ENCODE measurements at places on chromosomes 2 and 18.

DNA sequence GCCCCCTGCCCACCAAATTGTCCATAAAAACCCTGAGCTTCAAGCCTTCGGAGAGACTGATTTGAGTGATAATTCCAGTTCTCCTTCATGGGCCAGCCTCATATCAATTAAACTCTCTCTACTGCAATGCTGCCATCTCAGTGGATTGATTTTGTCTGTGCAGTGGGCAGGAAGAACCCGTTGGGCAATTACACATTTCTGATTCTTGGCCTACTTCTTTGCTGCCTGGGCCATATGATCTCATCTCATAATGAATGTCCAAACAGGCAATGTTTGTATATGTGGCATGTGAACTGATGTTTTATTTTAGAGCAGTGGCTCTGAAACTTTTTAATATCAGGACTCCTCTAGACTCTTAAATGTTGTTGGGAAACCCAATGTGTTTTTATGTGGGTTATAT, 101.2 kb upstream of the SLC38A11 start:
- no peak for DNase-seq

GRCh38 chr2:122643725-122644329, 888.4 kb downstream of the TSN start:
- DNase-seq: no peak

DNA sequence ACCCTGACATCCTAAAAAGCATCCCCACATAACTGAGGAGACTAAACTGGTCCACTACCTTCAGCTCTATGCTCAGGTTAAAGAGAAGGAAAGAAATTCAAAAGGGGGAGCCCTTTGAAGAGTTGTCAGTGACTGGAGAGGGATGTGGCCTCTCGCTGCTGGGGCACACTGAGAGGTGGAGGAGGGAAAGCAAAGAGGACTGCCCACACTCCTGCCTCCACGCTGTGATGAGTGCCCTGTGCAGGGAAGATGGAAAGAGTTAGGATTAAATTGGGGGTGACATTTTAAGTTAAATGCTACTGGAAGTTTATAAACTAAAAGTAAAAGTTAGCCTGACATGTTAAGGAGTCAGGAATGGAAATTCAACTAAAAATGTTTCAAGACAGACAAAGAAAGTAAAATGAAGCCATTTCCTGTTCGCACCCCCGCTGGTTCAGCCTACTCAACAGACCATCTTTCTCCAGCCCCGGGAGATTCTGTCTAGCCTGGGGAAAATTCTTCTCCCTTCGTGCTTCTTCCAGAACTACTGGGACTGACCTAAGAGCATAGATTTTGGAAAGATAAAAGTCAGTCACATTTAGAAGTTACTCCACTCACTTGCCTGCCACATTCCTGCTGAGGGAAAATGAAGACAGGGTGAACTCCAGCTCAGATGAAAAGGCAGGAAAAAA, 17.8 kb upstream of the INO80C start:
- DNase-seq: no peak

- no peak for DNase-seq
Observed at GRCh38 chr2:206856513-206856912, 82.8 kb upstream of the CPO start.

- DNase-seq: no peak
Observed at GRCh38 chr2:145108959-145109710, 589.2 kb upstream of the ZEB2 start.

- no peak for DNase-seq
Observed at GRCh38 chr2:64327510-64328414, 126.2 kb upstream of the LGALSL start.

DNA sequence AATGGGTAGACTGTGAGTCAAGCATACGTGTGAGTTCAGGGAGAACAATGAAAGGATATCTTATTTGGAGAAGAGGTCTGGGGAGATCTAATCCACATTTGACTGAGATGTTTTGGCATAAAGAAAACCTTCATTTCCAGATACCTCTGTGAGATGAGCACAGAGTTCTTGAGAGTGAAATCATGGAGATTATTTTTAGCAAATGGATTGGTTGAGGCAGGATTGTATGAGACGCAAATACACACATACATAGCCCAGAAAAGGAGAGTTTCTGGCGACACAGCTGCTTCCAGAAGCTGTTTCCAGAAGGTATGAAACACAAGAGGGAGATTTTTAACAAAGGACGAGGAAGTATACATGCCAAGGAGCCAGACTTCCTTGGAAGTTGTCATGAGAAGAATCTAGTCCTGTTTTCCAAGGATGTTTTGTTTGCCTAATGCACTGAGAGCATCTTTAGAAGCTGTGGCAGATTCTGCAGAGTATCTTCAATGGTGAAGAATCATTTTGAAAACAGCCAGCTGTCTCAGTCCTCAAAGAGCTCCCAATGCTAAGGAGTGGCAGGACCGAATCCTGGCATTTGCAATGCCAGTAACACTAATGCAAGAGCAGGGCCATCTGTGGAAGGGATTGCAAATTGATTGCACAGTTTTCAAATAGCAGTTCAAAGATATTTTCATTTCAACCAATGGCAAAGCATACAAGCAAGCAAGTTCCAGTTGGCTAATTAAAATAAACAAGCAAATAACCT, 177.2 kb downstream of the SETBP1 start:
- DNase-seq: no peak

Measured in stimulated activated CD4-positive, alpha-beta T cell treated with anti-CD3 and anti-CD28 coated beads, TNF-alpha, amount 100 ng/mL, for 1 hour (primary cell).